ENCODE measurements at places on chromosomes 2 and 18.

DNA sequence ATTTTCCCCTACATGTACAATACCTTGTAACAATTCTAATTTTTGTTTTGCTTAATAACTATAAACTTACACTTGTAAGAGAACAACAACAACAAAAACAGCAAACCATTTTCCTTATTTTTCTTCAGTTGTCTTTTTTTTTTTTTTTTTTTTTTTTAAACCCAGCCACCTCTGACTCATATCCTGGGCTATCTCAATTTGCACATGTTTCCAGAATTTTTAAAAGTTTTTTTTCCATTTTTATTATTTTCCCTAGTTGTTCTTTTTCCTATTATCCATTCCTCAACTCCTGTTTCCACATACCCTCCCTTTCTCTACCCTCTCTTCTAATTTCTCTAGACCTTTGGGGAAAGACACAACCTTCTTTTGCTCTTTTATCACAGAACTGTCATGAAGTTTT lies 112.5 kb downstream of the EFEMP1 start:
- DNase-seq = no peak

GRCh38 chr18:35474884-35475283 lies 22.9 kb downstream of the INO80C start:
- no peak for DNase-seq

DNA sequence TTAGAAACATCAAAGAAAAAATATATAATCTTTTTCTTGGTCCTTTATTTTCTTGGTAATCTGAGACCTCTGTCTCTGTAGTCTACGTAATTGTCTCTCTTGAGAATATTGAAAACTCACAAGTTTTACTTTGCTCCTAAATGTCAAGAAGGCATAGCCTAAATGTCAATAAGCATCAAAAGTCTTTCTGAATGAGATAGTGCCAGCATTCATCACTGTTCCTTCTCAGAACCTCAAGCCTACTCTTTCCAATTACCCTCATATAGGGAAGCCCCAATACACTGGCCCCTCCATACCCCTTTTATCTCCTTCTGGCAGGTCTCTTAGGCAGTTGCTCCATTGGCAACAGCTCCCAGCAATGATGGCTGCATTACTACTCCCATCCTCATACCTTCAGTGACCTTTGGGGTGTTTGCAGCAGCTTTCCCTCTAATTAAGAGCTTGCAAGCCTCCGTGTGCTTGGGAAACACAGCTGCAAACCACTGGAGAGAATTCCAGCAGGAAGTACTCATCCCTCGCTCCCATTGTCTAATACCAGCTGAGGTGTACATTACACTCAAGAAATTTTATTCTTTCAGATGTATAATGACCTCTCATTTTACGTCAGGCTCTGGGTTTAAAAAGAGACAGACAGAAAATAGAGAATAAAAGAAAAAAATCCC lies 95.8 kb downstream of the KYNU start:
- no peak for DNase-seq

DNA sequence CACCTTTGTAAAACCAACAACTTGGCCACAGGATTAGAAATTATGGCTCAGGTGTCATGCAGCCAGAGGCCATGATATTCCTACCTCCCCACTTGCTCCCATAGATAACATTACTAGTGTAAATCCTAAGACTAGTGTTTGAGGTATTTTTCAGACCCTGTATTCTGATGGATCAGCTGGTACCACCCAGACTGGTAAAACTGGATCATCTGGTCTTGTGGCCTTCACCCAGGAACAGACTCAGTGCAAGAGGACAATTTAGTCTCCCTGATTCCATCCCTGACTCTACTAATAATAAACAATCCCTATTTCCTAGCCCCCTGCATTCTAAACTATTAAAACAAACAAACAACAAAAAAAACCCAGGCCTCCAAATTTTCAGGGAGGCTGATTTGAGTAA lies 121.0 kb downstream of the ALPK2 start:
- DNase-seq = no peak

DNA sequence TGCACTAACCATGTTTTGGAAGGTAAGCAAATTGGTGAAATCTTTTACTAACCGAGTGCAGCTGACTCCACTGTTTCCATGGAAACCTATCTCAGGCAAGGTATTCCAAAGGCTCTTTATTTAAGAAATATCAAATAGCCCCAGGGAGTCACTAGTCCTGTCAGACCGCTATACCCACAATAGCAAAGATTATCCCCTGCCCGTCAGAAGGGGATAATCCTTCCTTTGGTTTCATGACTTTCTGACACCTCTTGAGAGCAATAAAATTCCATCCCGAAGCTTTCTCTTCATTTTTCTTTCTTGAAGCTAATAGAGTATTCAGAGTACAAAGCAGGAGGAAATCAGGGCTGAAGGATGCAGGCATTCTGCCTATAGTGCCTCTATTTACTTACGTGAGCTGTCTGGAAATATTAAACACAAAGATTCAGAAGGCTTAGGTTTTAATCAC lies 34.7 kb upstream of the MAP2 start:
- no peak for DNase-seq

GRCh38 chr18:63783394-63783793 lies 8.2 kb downstream of the SERPINB7 start:
- DNase-seq = no peak

DNA sequence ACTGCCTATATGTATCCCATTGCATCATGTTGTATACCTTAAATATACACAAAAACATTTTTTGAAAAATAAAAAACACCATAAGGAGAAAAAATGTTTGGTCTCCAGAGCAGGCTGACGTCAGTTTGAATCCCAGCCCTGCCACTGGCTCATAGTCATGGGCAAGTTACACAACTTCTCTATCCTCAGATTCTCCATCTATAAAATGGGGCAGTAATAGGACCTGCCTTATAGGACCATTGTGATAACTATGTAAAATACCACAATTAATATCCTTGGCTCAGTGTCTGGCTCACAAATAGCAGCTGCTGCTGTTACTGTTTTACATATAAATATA lies 135.6 kb downstream of the SMAD7 start:
- no peak for DNase-seq

DNA sequence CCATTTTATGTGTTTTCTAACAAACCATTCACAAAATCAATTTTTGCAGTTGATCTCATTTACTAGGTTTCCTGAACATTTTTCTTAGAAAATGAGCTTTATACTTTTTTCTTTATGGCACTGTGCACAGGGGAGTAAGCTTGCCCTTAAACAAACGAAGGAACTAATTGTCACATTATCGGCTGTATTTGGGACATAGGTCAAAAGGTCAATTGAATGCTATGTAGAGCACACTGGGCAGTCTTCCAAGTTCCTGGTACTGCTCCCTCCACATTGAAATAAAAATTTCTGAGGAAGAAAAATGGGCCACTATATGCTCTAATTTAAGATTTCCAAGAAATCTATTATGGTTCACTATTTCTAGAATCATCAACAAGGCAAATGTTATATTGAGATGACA lies 93.6 kb upstream of the TMEFF2 start:
- no peak for DNase-seq

GRCh38 chr2:100611079-100612029 lies 48.6 kb downstream of the PDCL3 start:
- DNase-seq = no peak

DNA sequence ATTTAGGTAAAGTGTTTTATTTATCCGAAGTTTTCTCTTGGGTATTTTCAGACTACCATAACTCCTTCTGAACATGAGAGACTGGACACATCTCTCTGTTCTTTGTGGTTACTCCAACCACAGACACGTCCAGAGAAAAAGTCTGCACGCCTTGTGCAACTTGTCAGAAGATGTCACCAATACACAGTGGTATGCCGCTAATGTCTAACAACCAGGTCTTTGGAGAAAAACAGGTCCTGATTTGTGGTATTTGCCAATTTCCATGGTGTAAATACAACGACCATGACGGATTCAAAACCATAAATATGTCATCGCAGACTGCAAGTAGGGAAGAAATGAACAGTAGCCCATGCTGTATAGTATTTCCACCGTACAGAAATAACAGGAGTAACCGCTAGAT lies 620.6 kb upstream of the ID2 start:
- DNase-seq = no peak

- DNase-seq = no peak
These were observed 214.1 kb upstream of the STON1 start for GRCh38 chr2:48315896-48316194.

GRCh38 chr2:70385204-70385603 lies 83.3 kb upstream of the FAM136A start:
- no peak for DNase-seq

DNA sequence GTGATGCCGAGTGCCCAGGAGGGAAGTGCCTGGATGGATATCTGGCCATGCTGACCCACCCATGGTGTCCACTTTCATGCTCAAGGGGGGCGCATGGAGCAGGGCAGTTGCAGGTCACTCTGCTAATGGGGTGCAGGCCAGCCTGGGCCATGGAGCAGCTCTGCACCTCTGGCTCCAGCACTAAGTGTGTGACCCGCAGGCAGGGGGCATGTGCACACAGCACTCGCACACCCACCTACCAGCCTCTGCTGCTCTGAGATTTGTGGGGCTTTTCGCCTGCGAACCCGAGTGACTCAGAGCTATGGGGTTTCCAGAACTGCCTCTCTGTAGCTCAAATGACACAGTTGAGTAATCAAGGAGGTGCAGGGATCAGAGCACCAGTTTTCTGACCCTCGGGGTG lies 66.2 kb downstream of the CYP26B1 start:
- DNase-seq = no peak

- DNase-seq = no peak
These were observed 85.8 kb upstream of the SETBP1 start for GRCh38 chr18:44594799-44595467.

- DNase-seq = peak; percentile 19
These were observed 5.2 kb downstream of the ZFP36L2 start for GRCh38 chr2:43221124-43221762.

GRCh38 chr2:6644261-6644660 lies 221.4 kb downstream of the CMPK2 start:
- DNase-seq = no peak

DNA sequence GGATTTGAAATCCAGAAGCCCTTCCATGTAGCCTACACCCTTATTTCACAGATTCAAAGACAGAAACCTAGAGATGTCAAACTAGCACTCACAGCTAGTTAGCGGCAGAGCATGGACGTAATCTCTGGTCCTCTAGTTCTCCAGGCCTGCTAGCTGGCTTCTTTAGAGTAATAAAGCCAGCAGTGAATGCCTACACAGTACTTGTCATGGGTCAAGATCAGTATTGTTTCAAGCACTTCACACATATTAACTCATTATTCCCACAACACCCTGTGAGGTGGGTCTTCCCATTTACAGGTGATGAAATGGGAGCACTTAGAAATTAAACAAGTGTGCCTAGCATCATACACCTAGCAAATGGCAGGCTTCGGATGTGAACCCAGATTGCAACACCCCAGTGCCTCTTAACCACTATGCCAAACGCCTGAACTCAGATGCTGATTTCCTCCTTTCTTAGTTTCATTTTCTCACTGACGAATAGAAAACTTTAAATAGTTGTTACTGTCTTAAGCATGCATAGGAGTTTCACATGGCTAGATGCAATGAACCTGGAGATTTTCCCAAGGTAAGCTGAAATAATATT lies 14.5 kb upstream of the ZBTB14 start:
- no peak for DNase-seq

DNA sequence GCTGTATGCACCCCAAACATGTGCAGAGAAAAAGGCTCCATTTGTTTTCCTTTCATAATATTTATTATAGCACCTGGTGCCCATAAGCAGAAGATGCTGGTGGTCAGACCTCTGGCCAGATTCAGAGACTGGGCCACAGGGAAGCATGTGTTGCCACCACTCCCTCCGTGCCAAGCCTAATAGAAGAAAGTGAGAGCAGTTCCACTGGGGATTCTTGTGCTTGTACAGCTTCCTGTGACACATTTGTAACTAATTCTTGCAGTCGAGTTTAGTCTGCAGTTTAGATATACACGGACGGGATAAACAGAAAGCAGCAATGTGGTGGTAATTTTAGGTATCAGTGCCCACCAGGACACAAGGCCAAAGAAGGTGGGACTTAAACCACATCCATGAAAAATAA lies 135.4 kb upstream of the PIEZO2 start:
- no peak for DNase-seq

- no peak for DNase-seq
These were observed 10.0 kb downstream of the INPP4A start for GRCh38 chr2:98454500-98455235.

GRCh38 chr2:203301667-203302066 lies 26.5 kb upstream of the ABI2 start:
- no peak for DNase-seq

DNA sequence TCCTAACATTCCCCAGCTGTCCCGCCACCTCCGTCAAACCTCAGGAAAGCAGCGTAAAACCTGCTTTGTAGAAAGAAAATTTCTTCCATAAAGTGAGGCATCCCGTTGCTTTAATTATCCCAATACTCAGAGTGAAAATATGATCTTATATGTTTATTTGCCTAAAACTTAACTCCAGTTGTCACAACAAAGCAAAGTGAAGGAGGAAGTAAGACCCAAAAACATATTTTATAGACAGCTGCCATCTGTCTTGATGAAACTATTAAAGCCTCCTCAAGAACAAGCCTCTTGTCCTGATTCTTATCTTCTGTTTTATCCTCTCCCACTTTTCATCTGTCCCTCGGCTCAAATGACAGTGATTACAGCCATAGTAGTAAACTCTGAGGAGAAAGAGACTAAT lies 28.9 kb upstream of the LPIN2 start:
- no peak for DNase-seq

- DNase-seq = no peak
These were observed 22.1 kb upstream of the PXDN start for GRCh38 chr2:1766425-1766824.

GRCh38 chr18:24212939-24213338 lies 74.1 kb downstream of the CABYR start:
- DNase-seq = no peak

GRCh38 chr2:143994961-143995360 lies 525.0 kb downstream of the ZEB2 start:
- no peak for DNase-seq

GRCh38 chr2:120791243-120791961 lies 55.7 kb downstream of the GLI2 start:
- DNase-seq = no peak

- DNase-seq = no peak
These were observed 257.5 kb upstream of the FN1 start for GRCh38 chr2:215693193-215693998.

DNA sequence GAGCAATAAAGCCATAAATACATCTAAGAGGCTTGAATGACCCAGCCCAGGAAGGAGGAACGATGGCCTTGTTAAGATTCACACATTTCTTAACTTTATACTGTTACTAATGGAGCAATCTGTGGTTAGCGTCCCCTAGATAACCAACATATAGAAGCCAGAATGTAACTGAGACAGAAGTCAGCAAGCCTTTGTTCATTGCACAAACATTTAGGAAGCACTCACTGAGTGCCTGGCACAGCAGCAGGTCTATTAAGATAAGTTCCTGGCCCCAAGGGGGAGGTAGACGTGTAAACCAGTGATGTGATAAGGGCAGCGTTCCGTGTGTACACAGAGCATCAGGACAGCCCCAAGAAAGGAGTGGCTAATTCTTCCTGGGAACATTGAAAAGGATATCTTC lies 63.6 kb upstream of the ATL2 start:
- no peak for DNase-seq

Measured in esophagus squamous epithelium (tissue), 5 donors.